ENCODE measurements at places on chromosomes 3 and 15. TPM values are rescaled to one million over a fixed set of nuclear protein-coding genes. Genes with fewer than 3 reads are reported as not detected.

GRCh38 chr15:48091522-48091921 is 29.3 kb upstream of the SLC24A5 start:
- no peaks in the 10 kb centered on the region for H3K36me3 ChIP-seq
- no peak for DNase-seq
- H3K4me3 ChIP-seq = no peak overlapping the region
- H3K27ac ChIP-seq = no peak overlapping the region
- H3K4me1 ChIP-seq = no peaks in the 10 kb centered on the region

Gene GABRB3
- 6.1 TPM for total RNA-seq

GRCh38 chr3:187737368-187738070 is 7.7 kb downstream of the BCL6 start:
- DNase-seq = peak; percentile 65
- no peaks in the 10 kb centered on the region for H3K27me3 ChIP-seq
- H3K27ac ChIP-seq = peak overlapping the region; percentile 56
- peaks cover 7% of the 10 kb centered on the region for H3K36me3 ChIP-seq
- peaks cover 30% of the 10 kb centered on the region for H3K4me1 ChIP-seq
- H3K4me3 ChIP-seq = peak overlapping the region; percentile 93

- no peak overlapping the region for H3K4me3 ChIP-seq
- no peaks in the 10 kb centered on the region for H3K27me3 ChIP-seq
- H3K4me1 ChIP-seq = no peaks in the 10 kb centered on the region
- no peak overlapping the region for H3K27ac ChIP-seq
Observed at GRCh38 chr3:63046152-63046551, 170.9 kb upstream of the CADPS start.

Gene THPO
- not detected for total RNA-seq

Gene C3orf85
- total RNA-seq = not detected

DNA sequence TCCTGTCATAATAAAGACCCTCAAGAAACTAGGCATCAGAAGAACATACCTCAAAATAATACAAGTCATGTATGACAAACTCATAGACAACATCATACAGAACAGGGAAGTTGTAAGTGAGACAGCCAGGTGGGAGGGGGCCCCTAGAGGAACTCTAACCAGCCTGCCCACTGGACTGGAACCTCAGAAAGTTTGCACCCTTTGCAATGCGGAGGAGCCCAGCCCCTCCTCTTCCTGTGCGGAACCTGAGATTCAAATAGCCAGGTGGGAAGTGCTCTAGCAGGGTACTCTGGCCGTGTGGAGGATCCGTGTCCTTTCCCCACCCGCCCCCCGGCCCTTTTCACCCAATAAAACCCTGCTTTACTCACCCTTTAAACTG is 387.0 kb upstream of the CBLB start:
- 0 out of 2 replicates have a peak, but pooled peaks cover 4% of the 10 kb centered on the region for H3K4me1 ChIP-seq
- H3K4me3 ChIP-seq = no peak overlapping the region
- H3K27me3 ChIP-seq = no peaks in the 10 kb centered on the region
- no peak for DNase-seq

DNA sequence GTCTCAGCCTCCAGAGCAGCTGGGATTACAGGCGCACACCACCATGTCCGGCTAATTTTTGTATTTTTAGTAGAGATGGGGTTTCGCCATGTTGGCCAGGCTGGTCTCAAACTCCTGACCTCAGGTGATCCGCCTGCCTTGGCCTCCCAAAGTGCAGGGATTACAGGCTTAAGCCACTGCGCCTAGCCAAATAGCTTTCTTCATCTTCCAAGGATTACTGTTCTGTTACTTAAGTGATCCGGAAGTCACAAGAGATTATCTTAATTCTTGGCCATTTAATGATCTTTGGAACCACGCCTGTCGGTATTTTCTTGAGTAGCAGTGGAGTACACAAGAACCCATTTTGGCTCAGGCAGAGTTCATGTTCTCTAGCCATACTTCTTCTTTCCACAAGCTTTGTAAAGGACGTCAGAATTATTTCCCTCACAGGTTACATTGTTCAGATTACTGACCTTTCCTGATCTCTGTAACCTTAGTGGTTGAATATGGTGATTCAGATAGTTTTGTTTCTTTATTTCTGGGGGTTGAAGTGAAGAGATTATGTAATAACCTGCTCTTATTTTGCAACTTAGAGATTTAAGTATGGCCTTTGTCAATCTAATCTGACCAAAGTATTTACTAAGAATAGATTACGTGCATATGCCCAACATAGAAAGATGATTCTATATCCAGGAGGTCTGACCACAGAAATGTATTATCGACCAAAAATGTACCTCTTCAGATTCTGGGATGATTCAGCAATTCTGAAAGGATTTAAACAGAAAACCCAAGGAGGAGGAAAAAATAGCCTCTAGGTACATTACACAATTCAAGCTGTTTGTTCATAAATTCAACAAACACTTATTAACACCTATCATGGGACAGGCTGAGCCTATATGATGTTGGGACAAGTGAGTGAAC is 132.2 kb downstream of the GREM1 start:
- no peaks in the 10 kb centered on the region for H3K27me3 ChIP-seq
- H3K4me1 ChIP-seq = peaks cover 41% of the 10 kb centered on the region
- H3K4me3 ChIP-seq = no peak overlapping the region
- peak; percentile 92 for DNase-seq
- H3K27ac ChIP-seq = peak overlapping the region; percentile 85

DNA sequence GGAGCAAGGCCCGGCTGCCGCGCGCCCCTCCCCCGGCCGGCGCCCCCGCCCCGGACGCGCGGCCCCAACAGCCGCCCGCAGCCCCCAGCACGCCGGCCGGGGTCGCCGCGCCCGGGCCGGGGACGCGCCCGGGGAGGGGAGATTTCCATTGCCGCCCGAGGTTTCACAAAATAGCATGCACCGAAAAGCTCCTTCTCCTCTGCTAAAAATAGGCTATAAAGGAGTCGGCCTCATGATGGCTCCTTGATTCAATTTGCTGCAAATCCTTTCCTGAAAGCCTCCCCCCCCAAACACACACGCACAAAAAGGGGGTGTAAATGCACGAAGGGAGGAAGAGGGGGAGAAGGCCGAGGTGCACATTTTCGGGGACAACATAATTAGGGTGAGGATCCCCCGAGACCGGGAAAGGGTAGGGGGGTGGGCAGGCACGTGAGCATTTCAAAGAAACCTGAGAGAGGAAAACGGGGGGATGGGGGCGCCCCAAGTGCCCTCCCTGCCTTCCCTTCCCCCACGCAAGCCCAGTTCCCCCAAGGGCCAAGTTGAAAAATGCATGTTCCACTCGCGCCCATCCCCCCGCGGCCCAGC is 734 bp downstream of the TBL1XR1 start:
- H3K36me3 ChIP-seq = peaks cover 7% of the 10 kb centered on the region
- H3K4me3 ChIP-seq = peak overlapping the region; percentile 92
- H3K27ac ChIP-seq = peak overlapping the region; percentile 87
- peaks cover 26% of the 10 kb centered on the region for H3K4me1 ChIP-seq

DNA sequence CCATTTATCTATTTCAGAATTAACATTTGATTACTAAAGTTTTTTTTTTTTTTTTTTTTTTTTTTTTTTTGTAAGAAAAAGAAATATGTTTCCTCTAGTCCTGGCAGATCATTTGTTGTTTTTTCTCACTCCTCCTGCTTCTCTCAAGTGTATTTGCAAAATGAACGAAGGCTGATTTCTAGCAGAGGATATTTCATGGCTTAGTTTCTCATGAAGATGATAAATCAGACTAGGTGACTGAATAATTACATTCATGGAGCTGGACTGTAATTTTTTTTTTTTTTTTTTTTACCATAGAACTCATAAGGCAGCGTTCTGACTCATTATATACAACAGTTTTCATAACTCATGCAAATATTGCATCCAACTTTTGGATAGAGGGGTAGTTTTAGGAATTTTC is 332.5 kb upstream of the SEMA6D start:
- DNase-seq = no peak
- H3K27me3 ChIP-seq = no peaks in the 10 kb centered on the region

DNA sequence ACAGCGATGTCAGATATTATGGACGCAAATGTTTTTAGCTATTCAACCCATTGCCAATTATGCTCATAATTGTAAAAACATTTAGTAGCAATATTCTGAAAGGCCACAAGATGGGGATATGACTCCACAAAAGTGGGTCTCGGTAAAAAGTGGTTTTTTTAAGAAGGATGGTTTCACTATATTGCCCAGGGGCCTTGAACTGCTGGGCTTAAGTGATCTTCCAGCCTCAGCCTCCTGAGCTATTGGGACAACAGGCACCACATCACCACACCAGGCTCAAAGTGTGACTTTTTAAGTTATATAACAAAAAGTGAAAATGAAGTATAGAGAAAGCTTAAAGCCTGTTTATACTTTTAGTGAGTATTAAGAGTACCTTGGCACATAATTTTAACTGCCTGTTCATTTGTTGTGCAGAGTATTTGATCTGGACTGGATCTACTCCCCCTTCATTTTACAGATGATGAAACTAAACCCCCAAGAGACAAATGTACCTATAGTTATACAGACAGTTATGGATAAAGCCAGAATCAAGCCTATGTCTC is 9.4 kb downstream of the NAA50 start:
- DNase-seq = peak; percentile 85
- H3K27ac ChIP-seq = no peak overlapping the region
- H3K27me3 ChIP-seq = no peaks in the 10 kb centered on the region
- H3K4me3 ChIP-seq = no peak overlapping the region
- H3K4me1 ChIP-seq = no peaks in the 10 kb centered on the region

DNA sequence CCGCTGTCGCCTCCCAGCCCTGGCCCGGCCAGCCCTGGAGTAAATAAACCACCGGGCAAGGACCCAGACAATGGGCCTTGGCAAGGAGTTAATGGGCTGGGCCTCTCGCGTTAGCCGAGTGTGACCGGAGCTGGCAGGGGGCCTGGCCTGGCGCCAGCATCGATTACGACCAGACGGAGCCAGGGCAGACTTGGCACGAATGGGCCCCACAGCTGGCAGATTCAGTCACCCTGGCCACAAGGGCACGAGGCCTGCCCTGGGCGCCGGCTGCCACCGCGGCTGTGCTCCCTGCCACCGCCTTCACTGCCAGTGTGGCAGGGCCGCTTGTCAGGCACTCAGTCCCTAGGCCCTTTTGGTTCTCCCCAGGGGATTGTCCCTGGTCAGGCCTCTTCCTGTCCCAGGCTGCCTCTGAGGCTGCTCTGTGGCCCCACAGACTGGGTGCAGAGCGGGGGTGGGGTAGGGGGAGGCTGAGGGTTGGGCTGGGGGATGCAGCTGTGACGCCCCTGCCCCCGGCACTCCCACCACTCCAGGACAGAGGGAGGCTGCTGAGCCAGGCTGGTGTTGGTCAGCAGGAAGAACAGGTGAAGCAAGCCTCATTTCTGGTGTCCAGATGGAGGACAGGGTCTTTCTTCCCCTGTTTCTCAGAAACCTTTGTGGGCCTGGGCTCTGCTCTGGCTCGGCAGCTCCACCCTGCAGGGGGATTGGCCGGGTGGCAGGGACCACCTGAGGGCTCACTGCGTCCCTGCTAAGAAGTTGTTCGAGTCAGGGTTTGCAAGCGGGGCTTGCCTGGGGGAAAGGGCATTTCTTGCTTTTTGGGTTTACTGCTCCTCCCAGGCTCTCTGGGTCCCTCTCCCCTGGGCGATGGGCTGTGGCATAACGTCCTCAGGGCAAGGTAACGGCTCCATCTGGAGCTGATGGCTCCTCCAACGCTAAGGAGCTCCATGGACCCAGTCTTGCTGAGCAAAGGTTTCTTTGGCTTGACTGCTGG is 30.5 kb upstream of the SRP14 start:
- H3K4me3 ChIP-seq = no peak overlapping the region
- no peaks in the 10 kb centered on the region for H3K27me3 ChIP-seq
- peak; percentile 97 for DNase-seq
- peaks cover 41% of the 10 kb centered on the region for H3K4me1 ChIP-seq
- H3K36me3 ChIP-seq = no peaks in the 10 kb centered on the region

DNA sequence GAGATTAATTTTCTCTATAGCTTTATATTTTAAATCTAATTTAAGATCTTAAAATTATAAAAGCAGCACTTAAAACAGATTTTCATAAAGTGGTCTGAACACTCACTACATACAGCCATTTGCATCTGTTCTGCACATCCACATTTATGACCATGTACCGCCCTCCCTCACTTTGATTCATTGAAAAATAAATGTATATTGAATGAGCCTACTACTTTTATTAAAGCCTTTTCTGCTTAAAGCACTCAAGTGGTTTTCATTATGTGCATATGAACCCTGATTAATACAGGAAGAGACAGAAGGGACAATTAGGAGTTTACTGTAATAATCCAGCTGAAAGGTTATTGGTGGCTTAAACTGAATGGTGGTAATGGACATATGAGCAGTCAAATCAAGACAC is 129.4 kb downstream of the DLG1 start:
- DNase-seq = no peak
- H3K27me3 ChIP-seq = no peaks in the 10 kb centered on the region
- H3K36me3 ChIP-seq = no peaks in the 10 kb centered on the region
- H3K4me3 ChIP-seq = no peak overlapping the region
- no peak overlapping the region for H3K27ac ChIP-seq

GRCh38 chr15:76668900-76669299 is 236.2 kb downstream of the SCAPER start:
- H3K4me1 ChIP-seq = no peaks in the 10 kb centered on the region
- no peak overlapping the region for H3K27ac ChIP-seq
- DNase-seq = no peak
- H3K27me3 ChIP-seq = no peaks in the 10 kb centered on the region

GRCh38 chr3:45140141-45140769 is 5.9 kb downstream of the CDCP1 start:
- H3K27me3 ChIP-seq = no peaks in the 10 kb centered on the region
- peak overlapping the region; percentile 76 for H3K27ac ChIP-seq
- peaks cover 81% of the 10 kb centered on the region for H3K4me1 ChIP-seq
- H3K4me3 ChIP-seq = no peak overlapping the region
- peaks cover 52% of the 10 kb centered on the region for H3K36me3 ChIP-seq

DNA sequence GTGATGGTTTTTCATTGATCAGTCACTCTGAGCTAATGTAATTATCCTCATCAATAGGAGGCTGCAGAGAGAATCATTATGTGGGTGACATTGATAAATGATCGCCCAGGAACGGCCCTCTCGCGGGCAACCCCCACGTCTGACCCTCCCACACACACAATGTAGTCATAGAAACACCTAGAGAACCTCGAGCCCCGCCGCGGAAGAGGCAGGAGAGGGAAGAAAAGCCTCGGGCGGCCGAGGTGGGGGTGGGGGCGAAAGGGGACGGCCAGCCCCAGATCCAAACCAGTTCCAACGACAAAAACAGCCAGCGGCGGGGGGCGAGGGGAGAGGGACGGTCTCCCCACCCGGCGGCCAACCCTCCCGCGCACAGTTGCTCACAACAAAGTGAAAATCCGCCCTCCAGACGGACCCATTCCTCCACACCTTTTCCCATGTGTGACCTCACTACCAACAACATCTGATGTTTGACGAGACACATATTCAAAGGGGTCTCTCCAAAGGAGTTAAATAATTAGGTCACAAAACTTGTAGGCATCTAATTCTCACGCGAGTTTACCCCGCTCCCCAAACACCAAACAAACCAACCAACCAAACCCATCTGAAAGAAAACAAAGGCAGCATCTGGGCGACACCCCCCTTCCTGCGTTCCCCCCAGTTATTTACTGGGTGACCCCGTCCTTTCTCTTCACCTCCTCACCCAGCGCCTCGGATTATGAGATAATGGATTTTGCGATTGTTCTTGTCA is 213.0 kb downstream of the MEIS2 start:
- H3K4me3 ChIP-seq = no peak overlapping the region
- peaks cover 37% of the 10 kb centered on the region for H3K27me3 ChIP-seq
- H3K27ac ChIP-seq = no peak overlapping the region
- no peak for DNase-seq
- H3K4me1 ChIP-seq = peaks cover 14% of the 10 kb centered on the region
- no peaks in the 10 kb centered on the region for H3K36me3 ChIP-seq

GRCh38 chr15:65450556-65450955 is 27.8 kb upstream of the IGDCC4 start:
- no peak for DNase-seq
- H3K27ac ChIP-seq = no peak overlapping the region
- H3K27me3 ChIP-seq = no peaks in the 10 kb centered on the region
- peaks cover 18% of the 10 kb centered on the region for H3K36me3 ChIP-seq
- no peaks in the 10 kb centered on the region for H3K4me1 ChIP-seq

Gene EPHA3
- 0.33 TPM for total RNA-seq
